ENCODE measurements at places on chromosomes 3 and 15.

- DNase-seq: no peak
Observed at GRCh38 chr3:4935347-4935746, 43.9 kb upstream of the BHLHE40 start.

- no peak for DNase-seq
Observed at GRCh38 chr3:184230603-184231528, 1.5 kb downstream of the VWA5B2 start.

- no peak for DNase-seq
Observed at GRCh38 chr15:63453186-63453905, 51.0 kb upstream of the USP3 start.

DNA sequence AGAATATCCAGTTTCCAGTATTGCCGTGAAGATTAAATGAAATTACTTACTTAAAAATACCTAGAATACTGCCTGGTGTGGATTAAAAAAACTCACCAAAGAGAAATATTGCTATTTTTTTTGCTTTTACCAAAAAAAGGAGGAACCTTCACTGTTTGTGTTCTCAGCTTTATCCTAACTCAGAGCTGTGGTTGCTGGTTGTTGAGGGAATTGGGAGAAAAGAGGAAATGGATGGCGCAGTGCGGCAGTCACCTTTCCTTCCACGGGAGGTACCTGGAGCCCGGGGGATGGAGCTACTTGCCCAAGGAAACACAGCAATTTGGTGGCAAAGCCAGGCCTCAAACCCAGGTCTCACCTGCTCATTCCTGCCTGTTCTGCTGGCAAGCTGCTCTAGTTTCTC lies 270.3 kb downstream of the RPLP1 start:
- no peak for DNase-seq

GRCh38 chr3:9226326-9226725 lies 23.1 kb downstream of the SRGAP3 start:
- no peak for DNase-seq

DNA sequence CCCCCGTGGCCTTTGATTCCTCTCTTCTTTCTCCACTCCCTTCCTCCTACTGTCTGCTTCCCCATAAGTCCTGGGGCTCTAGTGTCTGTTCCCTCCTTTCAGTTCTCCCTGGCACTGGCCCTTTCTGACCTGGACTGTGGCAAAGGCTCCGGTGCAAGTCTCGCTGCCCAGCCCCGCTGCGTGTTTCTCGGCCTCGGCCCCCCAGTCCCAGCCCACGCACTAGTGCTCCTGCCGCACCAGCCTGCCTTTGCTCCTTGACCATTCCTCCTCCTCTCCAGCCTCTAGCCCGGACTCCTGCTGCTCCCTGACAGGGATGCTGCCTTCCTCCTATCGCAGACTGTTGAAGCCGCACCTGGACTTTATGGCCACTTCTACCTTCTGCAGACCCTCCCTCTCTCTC lies 2.1 kb downstream of the TM6SF1 start:
- no peak for DNase-seq

DNA sequence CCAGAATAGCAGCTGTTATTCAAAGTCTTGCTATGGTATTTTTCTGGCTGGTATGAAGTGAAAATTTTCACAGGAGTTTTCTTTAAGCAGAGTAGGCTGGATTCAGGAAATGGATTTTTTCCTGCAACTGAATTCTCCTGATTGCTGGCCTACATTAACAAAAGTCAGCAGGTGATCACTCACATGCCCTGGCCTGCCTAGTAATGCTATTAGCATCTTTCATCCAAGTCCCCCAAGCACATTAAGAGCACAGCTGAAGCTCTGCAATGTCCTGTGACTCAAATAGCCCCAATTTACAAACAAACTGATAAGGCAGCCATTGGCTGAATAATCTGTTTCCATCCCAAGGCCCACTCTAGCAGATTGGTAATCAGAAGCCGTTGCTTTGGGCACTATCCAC lies 688.3 kb upstream of the LMCD1 start:
- DNase-seq: no peak

DNA sequence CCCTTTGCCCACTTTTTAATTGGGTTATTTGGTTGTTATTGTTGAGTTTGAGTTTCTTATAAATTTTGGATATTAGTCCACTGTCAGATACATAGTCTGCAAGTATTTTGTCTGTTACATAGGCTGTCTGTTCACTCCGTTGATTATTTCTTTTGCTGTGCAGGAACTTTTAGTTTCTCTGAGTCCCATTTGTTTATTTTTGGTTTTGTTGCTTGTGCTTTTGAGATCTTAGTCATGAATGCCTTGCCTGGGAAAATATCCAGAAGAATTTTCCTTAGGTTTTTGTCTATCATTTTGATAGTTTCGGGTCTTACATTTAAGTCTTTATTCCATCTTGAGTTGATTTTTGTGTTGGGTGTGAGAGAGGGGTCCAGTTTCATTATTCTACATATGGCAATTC lies 254.5 kb downstream of the NLGN1 start:
- DNase-seq: no peak

DNA sequence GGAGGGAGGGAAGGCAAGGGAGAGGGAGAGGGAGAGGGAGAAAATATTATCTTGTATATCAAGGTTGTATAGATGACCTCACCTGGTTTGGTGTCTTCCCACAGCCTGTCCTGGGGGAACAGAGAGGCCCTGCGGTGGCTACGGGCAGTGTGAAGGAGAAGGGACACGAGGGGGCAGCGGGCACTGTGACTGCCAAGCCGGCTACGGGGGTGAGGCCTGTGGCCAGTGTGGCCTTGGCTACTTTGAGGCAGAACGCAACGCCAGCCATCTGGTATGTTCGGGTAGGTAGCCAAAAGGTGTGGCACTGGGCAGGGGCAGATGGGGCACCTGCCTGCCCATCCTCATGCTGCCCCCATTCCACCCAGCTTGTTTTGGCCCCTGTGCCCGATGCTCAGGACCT lies 7.1 kb downstream of the CRELD1 start:
- DNase-seq: no peak

DNA sequence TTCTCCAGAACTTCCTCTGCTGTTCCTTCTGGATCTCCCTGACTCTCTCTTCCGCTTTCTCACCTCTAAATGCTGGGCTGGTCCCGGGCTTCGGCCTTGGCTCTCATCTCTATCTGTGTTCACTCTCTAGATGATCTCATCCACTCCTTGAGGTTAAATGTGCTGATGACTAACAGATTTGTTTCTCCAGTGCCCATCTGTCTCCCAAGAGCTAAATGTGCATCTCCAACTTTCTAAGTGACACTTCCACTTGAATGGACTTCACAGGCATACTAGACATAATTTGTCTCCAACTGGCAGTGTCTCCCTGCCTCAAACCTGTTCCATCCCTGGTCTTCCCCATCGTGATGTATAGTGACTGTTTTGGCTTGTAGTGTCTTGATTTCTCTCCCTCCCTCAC lies 95.3 kb downstream of the ITPR1 start:
- DNase-seq: no peak

DNA sequence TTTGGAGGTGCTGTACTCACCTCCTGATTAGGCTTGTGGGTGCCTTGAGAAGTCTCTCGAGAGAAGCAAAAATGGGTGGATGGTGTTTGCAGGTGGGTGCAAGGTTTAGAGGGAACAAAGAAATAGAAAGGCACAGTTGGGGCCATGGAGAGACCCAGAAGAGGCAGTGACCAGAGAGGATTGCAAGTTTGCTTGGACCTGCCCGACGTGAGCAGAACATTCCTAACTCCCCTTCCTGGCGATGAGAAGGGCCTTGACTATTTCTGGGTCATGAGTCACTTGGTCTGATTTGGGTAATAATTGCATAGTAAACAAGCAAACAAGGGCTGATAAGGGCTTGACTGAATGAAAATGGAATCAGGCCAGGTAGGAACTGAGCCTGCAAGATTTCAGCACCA lies 7.0 kb upstream of the CTSH start:
- no peak for DNase-seq

- no peak for DNase-seq
Observed at GRCh38 chr3:116339441-116340028, 105.8 kb downstream of the LSAMP start.

DNA sequence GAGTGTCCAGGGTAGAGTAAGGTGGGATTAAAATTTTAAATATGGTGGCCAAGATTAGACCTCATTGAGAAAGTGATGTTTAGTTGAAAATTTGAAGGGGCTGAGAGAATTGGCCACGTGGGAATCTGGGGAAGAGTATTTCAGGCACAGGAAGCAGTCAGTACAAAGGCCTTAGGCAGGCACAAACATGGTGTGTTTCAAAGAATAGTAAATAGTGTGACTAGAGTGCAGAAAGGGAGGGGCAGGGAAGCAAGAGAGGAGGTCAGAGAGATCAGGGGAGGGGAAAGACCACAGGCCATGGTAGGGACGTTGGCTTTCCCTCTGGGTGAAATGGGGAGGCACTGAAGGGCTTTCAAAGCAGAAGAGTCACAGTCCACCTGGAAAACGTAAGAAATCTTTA lies 36.6 kb upstream of the POMGNT2 start:
- DNase-seq: no peak

GRCh38 chr3:21067031-21067813 lies 683.8 kb downstream of the ZNF385D start:
- no peak for DNase-seq

GRCh38 chr3:46926871-46927717 lies 49.5 kb downstream of the CCDC12 start:
- DNase-seq: no peak

DNA sequence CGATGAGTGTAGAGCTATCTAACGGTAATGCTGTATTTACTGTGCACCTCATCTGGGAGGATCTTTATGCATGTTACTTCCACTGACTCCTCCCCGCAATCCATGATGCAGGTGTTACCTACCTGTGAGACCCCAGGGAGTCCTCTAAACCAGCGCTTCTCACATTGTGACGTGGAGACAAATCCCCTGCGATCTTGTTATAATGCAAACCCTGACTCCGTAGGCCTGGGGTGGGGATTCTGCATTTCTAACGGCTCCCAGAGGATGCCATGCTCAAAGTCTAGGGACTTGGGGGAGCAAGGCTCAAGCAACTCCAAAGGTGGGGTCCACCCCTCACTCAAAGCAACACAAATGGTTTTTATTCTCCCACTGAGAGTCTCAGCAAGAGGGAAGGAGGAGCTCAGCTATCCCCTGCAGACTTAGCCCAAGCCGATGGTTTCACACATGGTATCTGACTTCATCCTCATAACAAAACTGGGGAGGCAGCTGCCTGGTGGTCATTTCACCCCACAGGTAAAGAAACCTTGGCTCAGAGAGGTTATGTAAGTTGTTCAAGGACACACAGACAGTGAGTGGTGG lies 63.6 kb downstream of the PCSK6 start:
- no peak for DNase-seq

DNA sequence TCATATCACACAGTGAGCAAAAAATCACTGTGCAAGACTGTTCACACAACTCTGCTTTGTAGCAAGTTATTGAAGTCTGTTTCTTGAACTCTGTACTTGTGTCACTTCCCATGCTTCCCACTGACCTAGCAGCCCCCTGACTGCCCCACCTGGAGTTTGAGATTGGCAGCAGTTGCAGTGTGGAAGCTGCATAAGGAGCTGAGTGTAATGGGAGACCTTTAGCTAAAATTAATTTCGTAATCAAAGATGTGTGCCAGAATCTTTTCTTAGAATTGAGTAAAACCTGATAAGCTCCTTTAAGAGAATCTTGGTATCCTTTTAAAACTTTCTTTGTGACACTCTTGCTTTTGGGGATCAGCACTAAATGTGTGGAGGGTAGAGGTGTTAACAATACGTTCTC lies 42.8 kb downstream of the NKIRAS1 start:
- DNase-seq: no peak

- no peak for DNase-seq
Observed at GRCh38 chr15:77821188-77821958, 188.7 kb upstream of the LINGO1 start.

DNA sequence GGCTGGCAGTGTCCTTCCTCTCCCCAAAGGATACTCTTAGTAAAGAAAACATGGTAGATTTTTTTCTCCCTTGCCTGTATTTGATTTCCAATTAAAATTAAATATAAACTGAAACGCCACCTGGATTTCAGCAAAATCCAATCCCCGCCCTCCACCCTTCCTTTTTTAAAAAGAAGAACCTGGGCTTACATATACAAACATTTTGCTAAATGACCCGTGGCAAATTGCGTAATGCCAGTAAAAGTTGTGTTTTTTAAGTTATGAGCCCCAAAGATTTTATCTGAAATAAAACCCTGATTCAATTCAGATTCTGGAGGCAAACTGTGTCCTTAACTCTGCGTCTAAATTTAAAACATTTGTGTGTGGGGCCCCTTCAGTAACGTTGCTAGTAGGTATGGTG lies 403.0 kb downstream of the FOXP1 start:
- no peak for DNase-seq

- DNase-seq: no peak
Observed at GRCh38 chr3:169865176-169865767, 4.5 kb downstream of the LRRC31 start.

GRCh38 chr15:68385240-68385561 lies 46.8 kb downstream of the ITGA11 start:
- DNase-seq: no peak

DNA sequence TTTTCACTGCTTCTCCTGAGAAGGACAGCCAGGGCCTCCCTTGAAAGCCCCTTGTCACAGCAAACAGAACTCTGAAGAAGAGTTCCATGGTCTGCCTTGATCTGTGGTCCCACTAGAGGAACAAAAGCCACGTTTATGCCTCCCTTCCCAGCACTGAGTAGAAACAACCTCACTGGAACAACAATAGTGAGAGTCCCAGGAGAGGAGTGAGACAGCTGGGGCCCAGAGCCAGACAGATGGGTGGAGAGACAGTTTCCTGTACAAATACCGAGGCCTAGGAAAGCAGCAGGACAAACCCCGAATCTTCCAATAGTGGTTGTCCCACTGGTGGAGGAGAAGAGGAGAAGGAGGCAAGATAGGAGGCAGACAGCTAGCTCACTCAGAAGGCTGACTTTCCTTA lies 106.1 kb downstream of the WDR76 start:
- DNase-seq: no peak

GRCh38 chr3:194189243-194189791 lies 53.4 kb downstream of the HES1 start:
- DNase-seq: no peak

DNA sequence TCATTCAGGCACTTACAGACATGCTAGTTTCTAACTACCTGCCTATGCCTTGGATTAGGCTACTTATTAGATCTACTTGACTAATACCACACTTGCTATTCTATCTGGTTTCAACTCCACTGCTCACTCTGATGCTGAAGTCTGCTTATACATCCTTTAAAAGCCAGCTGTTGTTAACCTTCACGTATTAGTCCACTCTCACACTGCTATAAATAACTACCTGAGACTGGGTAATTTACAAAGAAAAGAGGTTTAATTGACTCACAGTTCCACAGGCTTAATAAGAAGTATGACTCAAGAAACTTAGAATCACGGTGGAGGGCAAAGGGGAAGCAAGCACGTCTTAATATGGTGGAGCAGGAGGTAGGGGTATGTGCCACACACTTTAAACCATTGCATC lies 47.7 kb upstream of the ANKRD28 start:
- DNase-seq: no peak

- no peak for DNase-seq
Observed at GRCh38 chr3:43411429-43411828, 125.1 kb downstream of the SNRK start.

- DNase-seq: no peak
Observed at GRCh38 chr3:45313743-45314403, 74.5 kb upstream of the LARS2 start.
